ENCODE measurements at places on chromosomes 13 and 19. TPM values are rescaled to one million over a fixed set of nuclear protein-coding genes. Genes with fewer than 3 reads are reported as not detected.

GRCh38 chr19:16161840-16162239 lies 11.5 kb downstream of the CIB3 start:
- no peak for DNase-seq

MYO9B gene
- polyA plus RNA-seq: 30.0 TPM

DNA sequence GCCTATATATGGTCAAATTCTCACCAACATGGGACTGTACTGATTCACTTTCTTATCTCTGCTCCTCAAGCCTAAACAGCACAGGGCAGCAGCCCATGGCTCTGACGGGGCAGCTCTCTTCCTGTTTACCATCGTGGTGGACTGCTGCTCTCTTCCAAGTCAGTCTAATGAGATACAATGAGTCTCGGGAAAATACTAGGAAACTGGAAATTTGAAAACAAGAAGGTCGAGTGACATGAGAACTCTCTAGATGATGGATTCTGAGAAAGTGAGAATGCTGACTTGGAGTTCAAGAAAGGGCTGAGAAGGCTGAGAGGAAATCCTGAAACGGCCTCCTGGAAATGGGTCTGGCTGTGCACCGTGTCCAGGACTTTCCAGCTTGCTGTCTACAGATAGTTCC lies 122.8 kb upstream of the ARGLU1 start:
- peak; percentile 26 for DNase-seq

DNA sequence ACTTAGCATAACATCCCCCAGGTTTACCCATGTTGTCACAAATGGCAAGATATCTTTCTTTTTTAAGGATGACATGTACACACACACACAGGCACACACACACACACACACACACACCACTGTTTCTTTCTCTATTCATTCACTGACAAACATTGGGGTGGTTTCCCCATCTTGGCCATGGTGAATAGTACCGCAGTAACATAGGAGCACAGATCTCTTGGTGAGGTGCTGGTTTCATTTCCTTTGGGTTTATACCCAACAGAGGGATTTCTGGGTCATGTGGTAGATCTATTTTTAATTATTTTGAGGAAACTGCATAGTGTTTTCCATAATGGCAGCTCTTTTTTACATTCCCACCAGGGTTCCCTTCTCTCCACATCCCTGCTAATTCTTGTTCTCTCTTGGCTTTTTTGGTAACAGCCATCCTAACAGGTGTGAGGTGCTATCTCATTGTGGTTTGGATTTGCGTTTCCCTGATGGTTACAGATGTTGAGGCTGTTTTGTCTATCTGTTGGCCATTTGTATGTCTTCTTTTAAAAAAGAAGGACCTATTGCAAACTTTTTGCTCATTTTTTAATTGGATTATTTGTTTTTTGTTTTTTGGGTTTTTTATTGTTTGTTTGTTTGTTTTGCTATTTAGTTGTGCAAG lies 251.7 kb upstream of the IRS2 start:
- no peak for DNase-seq

GRCh38 chr13:46495651-46496050 lies 57.3 kb upstream of the LRCH1 start:
- no peak for DNase-seq

GRCh38 chr13:48437371-48437770 lies 24.5 kb upstream of the LPAR6 start:
- peak; percentile 90 for DNase-seq

GRCh38 chr13:26390203-26390602 lies 136.3 kb downstream of the CDK8 start:
- DNase-seq: no peak

DNA sequence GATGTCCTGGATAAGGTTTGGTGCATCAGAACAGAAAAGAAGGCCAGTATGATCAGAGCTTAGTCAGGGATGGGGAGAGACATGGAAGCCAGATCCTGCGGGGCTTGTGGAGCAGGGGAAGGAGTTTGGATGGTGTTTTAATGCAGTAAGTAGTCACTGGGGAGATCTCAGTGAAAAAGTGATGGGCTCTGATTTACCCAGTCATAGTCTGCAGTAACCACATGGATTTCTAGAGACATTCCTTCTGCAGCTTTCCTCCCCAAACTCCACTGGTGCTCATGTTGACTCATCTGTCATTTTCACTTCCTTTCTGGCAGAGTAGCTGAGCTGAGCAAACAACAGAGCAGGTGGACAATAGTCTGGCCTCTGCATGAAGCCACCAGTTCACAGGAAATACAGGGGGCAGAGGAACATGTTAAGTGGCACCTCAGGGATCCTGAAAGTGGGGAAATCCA lies 144.1 kb downstream of the DPF1 start:
- DNase-seq: no peak

DNA sequence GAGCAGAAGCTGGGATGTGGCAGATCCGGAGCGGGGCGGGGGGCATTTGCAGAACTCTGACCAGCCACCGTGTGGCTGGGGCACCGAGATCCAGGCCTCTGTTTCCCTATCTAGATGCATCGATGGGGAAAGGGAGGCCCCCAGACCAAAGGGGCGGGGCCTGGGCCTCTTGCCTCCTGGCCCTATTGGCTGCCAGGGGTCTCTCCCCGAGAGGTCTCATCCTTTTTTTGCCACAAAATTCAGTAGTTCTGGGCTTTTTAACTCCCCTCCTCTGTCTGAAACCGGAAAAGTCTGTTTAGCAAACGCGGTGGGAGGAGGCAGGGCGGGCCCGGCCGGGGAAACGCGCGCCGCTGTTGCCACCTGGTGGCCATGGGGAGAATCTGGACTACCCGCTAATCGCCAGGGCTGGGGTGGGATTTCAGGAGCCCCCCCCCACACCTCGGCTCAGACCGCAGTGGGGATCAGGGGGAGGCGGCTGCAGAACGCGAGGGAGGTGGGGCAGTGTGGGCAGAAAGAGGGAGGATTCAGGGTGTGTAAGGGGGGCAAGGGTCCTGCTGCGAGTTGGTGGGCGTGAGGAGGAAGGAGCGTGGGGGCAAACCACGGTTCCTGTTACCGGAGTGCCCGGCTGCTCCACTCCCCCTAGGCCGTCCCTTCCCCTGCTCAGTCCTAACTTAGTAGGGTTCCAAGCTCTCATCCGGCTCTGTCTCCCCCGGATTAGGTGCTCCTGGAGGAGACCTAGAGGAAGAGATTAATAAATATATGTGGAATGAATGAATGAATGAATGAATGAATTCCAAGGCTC lies 28.3 kb downstream of the IL12RB1 start:
- DNase-seq: peak; percentile 81

ZNF799 gene
- polyA plus RNA-seq: 2.1 TPM

- DNase-seq: no peak
These were observed 28.5 kb upstream of the ASF1B start for GRCh38 chr19:14164724-14165493.

- no peak for DNase-seq
These were observed 10.0 kb downstream of the SBNO2 start for GRCh38 chr19:1163934-1164683.

DNA sequence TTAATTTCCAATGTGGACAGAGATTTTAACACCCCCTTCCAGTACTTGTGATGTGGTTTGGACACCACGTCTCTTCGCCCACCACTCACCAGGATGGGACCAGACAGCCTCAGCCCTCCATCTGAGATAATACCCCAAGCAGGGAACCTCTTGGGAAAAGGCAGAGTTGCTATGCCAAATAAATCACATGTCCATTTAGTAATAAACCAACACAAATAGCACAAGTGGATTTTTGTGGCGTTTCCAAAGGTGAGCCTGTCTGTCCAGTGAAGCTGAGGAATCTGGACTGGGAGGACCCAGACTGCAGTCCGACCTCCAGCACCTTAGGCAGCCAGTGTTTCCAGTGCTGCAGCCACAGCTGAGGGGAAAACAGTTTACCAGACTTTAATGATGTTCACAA lies 34.1 kb upstream of the GAS6 start:
- no peak for DNase-seq

GRCh38 chr19:2464389-2464788 lies 7.6 kb upstream of the LMNB2 start:
- no peak for DNase-seq

DNA sequence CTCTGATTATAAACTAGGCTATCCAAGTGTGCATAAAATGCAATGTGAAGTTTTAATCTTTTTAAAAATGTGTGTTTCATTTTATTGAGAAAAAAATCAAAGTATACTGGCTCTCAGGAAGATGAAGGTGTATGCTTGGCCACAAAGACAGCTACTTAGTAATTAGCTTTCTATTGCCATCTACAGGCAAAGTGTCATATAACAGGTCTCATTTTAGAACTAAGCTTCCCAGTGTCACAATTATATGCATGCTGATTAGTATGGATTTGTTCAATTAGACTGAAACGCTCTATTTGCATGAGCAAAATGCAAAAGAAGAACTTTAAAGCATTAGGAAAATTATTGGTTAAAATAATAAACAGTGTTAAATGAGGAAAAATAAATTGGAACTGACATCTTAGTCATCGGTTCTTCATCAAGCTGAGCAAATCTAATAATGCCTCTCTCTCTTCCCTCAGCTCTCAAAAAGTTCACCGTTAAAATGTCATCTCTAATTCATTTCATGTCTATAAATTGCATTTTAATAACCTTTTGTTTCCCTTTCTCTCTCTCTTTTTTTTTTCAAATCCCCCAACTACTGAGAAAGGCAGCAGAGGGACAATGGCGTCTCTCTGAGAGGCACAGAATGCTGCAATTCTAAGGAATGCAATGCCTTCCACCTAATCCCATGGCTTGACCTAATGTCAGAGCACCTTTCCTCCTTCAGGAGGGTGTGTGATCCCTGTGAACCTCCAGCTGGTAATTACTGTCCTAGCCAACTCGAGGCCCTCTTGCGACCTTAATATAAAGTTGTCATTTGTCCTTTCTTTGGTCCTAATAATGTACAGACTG lies 313.1 kb upstream of the MAB21L1 start:
- no peak for DNase-seq

GRCh38 chr19:10751109-10751953 lies 33.5 kb downstream of the DNM2 start:
- DNase-seq: no peak

DNA sequence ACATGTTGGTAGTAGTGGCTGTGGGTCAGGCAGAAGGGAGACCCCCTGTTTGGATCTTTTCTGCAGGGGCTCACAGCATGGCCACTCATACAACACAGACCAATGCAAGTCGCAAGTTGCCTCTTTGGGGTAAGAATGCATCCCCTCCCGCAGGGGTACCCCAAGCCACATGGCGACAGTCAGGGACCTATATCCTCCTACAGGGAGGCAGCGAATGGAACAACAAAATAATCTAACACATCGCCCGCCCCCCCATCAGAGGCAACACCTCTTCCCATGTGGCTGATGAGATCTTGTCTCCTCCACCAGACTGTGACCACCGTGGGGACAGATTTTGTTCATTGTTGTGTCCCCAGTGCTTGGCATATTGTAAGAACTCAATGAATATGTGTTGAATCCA lies 40.7 kb upstream of the PNMA8B start:
- DNase-seq: no peak

DNA sequence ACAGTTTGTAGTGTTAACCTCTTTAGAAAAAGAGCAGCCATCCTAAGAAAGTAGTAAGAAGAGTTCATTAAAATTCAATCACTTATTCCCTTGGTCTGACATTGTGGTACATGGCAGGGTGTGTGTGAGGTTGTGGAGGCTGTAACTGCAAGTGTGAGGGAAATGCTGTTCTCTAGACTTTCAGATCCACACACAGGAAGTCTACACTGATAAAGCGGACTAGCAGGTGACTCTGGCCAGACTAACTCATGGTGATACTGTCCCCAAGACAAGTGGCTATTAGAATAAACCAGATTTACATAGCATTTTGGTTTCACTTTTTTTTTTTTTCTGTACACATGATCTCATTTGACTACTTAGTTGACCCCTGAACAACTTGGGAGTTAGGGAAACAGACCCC lies 10.0 kb downstream of the MTIF3 start:
- no peak for DNase-seq

GRCh38 chr19:47430041-47430802 lies 10.9 kb upstream of the MEIS3 start:
- DNase-seq: no peak

GRCh38 chr13:20064128-20064527 lies 96.7 kb downstream of the GJA3 start:
- no peak for DNase-seq

- DNase-seq: no peak
These were observed 892 bp downstream of the TRIR start for GRCh38 chr19:12733369-12734214.

DNA sequence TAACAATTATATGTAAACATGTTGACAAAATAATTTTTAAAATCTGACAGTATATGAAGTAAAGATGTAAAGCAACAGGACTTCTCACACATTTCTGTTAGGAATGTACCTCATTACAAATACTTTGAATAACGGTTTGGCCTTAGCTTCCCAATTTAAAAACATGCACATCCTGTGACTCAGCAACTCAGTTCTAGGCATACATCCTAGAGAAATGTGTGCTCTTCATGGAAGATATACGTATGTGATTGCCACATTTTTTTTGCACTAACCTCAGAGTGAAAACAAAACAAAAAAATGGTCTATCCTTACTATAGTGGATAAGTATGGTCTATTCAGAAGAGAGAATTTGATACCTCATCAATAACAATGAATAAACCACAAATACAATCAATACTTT lies 314.6 kb downstream of the LIG4 start:
- no peak for DNase-seq

DNA sequence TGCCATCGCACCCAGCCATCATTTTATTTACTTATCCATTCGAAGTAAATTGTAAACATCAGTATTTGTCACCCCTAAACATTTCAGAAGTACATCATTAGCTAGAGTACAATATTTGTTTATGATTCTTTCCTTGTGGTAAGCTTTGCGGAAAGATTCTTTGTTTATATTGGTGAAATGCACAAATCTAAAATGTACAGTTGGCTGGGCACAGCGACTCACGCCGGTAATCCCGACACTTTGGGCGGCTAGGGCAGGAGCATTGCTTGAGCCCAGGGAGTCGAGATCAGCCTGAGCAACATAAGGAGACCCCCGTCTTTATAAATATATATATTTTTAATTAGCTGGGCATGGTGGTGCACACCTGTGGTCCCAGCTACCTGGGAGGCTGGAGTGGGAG lies 10.1 kb downstream of the LGALS7B start:
- DNase-seq: no peak

GRCh38 chr13:32002873-32003272 lies 28.7 kb upstream of the FRY start:
- DNase-seq: no peak

GIPC3 gene
- polyA plus RNA-seq: 1.2 TPM

DNA sequence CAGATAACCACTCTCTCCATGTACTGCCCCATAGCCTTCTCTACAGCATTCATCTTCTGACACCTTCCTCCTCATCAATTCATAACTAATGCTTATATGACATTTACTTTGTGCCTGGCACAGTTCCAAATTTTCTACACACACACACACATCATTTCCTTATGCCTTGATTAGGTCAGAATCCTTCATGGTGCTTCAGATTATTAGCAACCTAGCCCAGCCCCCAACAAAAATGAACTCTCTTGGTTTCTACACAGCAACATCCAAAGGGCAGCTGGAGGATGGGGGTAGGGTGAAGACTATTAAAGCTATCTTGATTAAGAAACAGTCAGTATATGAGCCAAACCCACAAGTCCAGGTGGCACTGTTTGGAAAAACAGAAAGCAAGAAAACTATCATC lies 3.7 kb downstream of the RUBCNL start:
- DNase-seq: no peak

DNA sequence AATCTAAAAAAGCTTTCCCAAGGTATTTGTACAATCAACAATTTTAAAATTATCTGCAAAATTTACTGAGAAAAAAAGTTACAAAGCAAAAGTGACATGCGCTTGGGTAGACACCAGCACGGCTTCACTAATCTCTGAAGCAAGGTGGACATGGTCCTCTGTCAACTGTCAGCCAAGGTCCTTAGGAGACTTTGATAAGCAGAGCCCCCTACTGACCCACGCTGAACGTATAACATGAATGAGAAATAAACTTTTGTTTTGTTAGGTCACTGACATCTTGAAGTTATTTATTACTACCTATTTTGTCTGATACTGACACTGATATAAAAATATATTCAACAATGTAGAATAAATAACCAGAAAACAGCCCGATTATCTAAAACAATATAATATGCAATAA lies 100.7 kb upstream of the OBI1 start:
- no peak for DNase-seq

Data from right cardiac atrium (tissue), 5 donors.